ENCODE measurements at places on chromosomes 1 and 21.

- DNase-seq, result no peak
These were observed 27.2 kb downstream of the THAP3 start for GRCh38 chr1:6651909-6652308.

- DNase-seq, result peak; percentile 59
These were observed 27.7 kb downstream of the SPATA45 start for GRCh38 chr1:212819726-212820125.

GRCh38 chr1:18001725-18002124, 105.9 kb upstream of the IGSF21 start:
- DNase-seq, result no peak

DNA sequence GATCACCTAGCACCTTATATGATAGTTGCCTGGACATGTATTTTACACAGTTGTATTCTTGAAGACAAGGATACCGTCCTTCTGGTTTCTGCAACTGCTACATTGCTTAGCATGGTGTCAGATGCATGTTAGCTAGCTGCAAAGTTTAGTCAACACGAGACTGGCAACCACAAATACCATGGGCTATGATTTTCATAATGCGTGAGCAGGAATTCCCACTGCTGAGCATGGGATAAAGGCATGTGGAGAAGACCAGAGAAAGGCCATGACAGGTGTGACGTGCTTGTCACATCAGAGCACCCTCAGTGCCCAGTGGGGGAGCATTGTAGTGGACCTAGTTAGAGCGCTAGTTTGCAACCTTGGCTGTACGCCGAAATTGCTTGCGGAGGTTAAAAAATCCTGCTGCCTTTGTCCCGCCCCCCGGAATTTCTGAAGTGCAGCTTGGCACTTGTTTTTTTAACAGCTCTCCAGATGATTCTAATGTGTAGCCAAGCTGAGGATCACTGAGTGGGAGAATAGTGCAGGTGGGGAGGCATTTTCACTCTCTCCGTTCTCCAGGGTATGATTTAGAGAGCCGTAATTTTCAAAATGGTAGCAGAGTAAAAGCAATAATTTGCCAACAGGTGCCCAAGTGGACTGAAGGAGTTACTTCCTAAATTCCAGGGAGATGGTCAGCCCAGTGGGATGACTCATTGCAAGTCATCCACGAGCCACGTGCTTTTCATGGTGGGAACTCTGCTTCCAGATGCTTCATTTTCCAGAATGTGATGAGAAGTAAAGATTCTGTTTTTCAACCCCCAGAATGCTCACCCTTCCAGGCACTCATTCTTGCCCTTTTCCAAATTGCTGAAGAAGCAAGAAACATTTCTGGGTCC, 81.0 kb downstream of the CNIH3 start:
- no peak for DNase-seq

DNA sequence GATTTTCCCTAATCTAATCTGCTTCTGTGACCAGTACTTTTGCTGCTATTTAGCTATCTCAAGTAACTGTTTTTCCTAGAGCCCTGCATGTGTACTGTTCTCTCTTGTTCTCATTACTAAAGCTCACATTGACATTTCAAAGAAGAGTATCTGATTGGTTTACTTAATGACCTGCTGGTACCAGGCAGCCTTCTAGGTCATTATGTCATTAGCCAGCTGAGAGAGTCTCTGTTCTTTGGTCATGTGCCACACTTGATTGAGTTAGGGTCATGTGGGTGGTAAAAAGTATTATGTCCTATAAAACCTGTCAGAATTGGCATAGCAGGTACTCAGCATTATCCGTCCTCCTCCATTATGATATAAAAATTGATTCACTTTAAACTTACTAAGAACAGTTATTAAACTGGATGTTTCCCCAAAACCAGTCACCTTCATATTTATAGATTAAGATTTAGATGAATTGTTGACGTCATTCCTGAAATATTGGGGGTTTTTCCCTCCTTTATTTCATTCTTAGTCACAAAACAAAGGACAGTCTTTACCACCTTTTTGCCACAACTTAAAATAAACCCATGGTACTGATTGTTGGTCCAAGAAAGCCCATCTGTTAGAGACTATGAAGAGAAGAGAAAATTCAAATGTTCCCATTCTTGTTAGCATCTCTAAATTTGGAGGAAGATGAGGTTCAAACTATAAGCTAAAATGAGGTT, 22.2 kb downstream of the FNDC5 start:
- DNase-seq, result no peak

GRCh38 chr21:26443867-26444266, 129.2 kb downstream of the CYYR1 start:
- no peak for DNase-seq

DNA sequence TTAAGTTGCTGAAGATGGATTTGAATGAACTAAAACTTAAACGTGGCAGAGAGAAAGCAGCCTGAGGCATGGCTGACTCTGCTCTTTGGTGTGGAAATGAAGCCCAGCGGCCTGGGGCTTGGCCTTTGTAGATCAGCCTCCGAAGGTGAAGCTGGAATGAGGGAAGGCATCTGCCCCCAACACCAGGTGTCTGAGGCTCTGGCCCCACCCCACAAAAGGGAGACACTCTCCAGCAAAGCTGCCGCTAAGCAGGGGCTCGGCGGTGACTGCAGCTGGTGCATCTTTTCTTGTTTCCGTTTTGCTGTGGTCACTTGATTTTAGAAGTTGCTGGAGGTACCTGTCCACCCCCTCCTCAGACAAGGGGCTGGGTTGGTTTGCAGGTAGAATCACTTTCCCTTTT, 38.2 kb upstream of the NID1 start:
- no peak for DNase-seq

GRCh38 chr1:6554907-6555778, at the start of gene TAS1R1:
Gene TAS1R1, plus strand, starts transcription at chr1:6555307. Its CDS starts 67 bp downstream, at chr1:6555374.
- no peak for DNase-seq

GRCh38 chr1:111538343-111539025, 35.1 kb upstream of the ADORA3 start:
- DNase-seq, result no peak

- no peak for DNase-seq
These were observed 85.1 kb upstream of the PLXNA2 start for GRCh38 chr1:208329300-208329699.

DNA sequence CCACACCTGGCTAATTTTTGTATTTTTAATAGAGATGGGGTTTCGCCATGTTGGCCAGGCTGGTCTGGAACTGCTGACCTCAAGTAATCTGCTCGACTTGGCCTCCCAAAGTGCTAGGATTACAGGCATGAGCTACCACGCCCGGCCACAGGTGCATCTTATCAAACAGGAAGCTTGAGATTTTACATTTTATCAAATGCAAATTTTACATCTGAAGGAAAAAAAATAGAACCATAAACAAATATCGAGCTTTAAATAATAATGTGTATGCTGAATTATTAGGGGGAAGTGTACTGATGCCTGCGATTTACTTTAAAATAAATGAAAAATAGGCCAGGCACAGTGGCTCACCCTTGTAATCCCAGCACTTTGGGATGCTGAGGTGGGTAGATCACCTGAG, 16.6 kb upstream of the BRWD1 start:
- DNase-seq, result no peak

DNA sequence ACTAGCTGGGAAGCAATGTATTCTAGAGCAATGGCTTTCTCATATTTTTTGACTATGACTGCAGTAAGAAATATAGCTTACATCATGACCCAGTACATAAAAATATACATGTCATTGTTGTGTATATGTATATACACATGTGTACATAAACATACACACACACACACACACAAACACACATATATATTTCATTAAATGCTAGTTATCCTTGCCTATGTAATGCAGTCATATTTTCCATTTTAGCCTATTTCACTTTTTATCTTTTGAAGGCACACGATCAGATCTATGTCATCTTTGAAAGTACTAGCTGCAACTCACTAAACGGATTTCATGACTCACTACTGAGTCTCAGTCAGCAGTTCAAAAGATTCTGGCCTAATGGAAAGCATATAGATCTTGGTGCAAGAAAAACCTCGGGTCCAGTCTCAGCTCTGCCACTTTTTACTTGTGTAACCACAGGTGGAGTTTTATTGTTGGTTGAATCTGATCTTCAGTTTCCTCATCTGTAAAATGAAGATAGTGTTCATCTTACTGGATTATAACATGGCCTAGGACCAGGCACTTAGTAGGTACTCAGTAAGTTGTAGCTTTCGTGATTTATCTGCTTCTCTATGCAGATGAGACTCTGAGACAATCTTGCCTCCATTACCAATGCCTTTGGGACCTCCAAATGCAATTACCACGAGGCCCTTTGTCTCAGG, 325.6 kb downstream of the RRAGC start:
- no peak for DNase-seq

DNA sequence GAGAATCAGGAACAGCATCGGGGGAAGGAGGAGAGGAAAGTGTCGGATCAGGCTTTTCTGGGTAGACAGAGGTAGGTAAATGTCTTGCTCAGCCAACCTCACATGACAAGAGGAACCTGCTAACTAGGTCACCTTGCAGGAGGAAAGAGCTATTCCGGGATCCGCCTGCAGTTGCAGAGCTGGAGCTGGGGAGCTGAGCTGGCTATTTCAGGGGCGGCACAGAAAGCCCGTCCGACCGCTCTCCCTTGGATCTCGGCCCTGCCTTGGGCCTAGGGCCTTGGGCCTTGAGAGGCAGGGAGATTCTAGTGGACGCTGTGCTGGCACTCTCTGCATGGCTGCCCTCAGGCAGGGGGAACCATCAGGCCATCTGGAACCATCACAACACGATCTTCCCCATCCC, 56.5 kb upstream of the CTPS1 start:
- no peak for DNase-seq

- no peak for DNase-seq
These were observed 159.0 kb upstream of the ZC3H12A start for GRCh38 chr1:37315371-37315846.

DNA sequence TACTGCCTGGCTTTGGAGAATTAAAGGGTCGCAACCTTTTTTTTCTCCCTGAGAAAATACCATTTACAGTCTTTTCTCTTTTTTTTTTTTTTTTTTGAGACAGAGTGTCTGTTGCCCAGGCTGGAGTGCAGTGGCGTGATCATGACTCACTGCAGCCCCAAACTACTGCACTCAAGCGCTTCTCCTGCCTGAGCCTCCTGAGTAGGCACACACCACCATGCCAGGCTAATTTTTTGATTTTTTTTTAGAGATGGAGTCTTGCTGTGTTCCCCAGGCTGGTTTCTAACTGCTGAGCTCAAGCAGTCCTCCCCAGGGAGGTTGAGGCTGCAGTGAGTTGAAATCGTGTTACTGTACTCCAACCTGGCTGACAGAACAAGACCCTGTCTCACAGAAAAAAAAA, 24.6 kb downstream of the UBE4B start:
- DNase-seq, result no peak

GRCh38 chr1:204863024-204863423, 7.6 kb upstream of the NFASC start:
- DNase-seq, result no peak

- DNase-seq, result no peak
These were observed 29.2 kb downstream of the IPP start for GRCh38 chr1:45721207-45721606.

GRCh38 chr1:115098979-115099692, 9.8 kb upstream of the TSPAN2 start:
- DNase-seq, result peak; percentile 98

GRCh38 chr1:40898431-40898901, 36.3 kb upstream of the CITED4 start:
- no peak for DNase-seq

DNA sequence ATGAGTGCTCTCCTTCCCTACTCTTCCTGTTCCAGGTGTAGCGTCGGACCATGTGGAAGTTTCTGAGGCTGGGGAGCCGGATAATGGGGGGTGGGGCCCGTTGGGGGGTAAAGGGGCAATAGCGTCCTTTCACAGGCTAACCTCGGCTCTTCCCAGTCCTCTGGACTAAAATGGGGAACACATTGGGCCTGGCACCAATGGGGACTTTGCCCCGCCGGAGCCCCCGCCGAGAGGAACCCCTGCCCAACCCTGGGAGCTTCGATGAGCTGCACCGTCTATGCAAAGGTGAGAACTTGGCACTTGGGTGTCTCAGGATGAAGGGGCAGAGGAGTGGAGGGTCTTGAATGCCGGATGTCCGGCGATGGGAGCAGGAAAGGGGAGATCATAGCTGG, 456 bp downstream of the TOMM40L start:
- no peak for DNase-seq

DNA sequence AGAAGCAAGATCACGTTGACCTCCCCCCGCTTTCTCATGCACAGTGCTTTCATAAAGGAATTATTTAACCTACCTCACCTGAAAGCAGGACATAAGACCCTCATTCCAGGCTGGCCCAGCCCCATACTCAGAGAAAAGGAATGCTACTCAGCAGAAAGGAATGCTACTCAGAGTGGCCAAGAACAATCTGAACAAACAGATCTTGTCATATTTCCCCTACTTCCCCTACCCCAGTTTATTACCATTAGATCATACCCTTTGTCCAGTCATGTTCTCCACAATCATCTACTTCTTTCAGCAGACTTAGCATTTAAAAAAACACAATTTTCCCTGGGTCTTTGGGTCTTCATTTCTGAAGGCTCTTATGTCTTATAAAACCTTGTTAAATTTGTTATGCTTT, 89.8 kb downstream of the SLC16A1 start:
- no peak for DNase-seq

GRCh38 chr1:65075123-65075976, 72.7 kb upstream of the AK4 start:
- peak; percentile 79 for DNase-seq

- no peak for DNase-seq
These were observed 1.0 kb upstream of the DENND2D start for GRCh38 chr1:111201275-111202090.

All from common myeloid progenitor, CD34-positive (primary cell).